ENCODE measurements at places on chromosomes 13 and 19.

DNA sequence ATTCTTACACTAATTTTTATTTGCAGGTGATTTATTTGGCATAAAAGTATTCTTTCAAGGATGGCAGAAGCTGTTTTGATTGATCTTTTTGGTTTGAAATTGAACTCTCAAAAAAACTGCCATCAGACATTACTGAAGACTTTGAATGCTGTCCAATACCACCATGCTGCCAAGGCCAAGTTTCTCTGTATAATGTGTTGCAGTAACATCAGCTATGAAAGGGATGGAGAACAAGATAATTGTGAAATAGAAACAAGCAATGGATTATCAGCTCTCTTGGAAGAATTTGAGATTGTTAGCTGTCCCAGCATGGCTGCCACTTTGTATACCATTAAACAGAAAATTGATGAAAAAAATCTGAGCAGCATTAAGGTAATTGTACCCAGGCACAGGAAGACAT lies 1.2 kb downstream of the LACC1 start:
- no peak for DNase-seq

DNA sequence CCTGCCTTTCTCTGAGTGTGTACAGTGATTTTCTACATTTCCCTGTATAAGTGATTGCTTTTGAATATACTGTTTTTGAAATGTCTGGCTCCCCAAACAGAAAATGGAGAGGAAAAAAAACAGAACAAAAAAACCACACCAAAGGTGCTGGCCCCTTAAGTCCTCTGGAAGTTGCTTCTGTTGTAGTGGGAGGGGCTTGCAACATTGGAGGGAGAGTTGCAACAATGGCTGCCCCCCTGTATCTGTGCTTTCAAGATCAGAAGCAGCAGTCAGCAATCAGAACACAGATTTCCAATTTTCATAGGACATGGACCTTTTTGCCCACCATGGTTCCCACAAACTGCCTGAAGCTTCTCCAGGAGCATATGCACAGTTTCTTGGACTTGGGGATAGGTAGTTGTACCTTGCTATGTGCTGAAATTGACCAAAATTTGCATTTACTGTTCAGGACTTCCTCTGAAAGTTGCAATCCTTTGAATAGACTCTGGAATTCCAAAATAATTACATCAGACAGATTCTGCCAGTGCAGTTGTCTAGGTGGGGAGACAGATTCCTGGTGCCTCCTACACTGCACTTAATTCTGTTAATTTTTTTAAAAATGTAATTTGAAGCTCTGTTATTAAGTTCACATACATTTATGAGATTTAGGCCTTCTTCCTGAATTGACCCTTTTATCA lies 13.8 kb downstream of the BIVM start:
- no peak for DNase-seq

DNA sequence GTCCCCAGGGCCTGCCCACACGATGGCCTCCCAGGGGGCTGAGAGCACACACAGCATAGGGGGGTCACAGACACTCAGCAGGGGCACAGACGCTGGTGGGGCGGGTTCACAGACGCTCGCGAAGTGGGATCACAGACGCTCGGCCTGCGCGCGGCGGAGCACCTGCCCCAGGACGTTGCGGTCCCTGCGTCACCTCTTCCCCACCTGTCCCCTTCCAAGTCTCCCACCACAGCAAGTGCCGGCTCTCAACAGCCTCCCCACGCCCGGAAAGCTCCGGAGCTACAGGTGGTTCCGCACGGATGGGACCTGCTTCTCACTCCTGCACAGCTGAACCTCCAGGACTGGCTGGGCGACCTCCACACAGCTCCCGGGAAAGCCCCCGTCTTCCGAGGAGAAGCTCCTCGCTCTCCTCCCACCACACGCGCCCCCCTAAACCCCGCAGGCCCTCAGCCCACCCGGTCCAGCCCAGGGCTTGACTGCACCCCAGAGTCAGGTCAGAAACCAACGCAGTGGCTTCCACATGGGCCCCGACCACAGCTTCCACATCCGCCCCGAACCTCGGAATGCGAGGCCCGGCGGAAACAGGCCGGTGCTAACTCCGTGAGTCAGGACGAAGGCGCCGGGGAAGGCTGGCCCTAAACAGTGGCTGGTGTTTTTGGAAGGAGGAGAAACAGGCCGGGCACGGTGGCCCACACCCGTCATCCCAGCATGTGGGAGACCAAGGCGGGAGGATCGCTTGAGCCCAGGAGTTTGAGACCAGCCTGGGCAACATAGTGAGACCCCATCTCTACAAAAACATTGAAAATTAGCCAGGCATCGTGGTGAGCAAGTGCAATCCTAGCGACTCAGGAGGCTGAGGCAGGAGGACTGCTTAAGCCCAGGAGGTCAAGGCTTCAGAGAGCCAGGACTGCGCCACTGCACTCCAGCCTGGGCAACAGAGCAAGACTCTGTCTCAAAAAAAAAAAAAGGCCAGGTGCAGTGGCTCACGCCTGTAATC lies 16.5 kb downstream of the BTBD2 start:
- DNase-seq: peak; percentile 35

- no peak for DNase-seq
These were observed 26.2 kb upstream of the ATP8A2 start for GRCh38 chr13:25345576-25345975.

DNA sequence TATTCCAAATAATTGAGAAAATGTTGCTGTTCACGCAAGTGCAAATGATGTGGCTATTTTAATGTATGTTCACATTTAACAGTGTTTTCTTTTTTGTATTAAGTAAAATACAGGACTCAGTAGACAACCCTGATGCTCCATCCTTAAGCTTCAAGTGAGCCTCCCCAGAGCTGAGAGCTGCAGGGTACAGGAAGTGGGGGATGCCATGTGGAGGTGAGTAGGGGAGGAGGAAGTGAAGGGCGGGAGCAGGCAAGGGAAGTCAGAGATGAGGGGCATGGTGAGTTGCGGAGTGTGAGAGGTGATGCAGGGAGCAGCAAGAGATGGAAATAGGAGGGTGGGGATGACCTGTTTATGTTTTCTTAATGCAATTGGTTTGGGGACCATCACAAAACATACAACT lies 711.0 kb downstream of the UQCRFS1 start:
- no peak for DNase-seq

- no peak for DNase-seq
These were observed 14.9 kb downstream of the PLEKHA4 start for GRCh38 chr19:48853483-48853882.

DNA sequence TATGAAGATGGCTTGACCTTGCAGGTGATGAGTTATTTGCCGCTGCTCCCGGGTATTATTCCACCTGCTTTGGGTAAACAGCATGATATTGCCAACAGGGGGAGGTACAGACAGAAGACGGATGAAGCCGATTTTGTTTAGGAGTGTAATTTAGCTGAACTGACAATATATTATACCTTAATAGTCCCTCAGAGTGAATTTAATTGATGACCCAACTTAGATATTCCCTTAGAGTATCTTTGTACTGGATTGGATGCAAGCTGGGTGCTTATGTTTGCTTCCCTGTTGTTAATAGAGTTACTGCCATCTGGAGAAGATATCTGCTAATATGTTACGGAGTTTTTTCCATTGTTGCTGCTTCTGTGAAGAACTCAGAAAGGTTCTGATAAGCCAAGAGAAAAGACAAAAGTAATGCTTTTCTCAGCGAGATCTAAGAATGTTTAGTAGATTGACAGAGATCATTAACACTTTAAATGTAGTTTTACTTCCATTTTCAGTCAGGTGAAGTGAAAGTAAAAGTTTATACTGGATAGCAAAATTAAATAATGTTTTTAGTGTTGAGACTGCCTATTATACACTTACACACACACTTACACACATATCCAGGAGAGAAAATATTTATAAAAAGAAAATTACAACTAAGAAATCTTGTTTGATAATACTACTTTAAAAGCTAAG lies 2220.8 kb upstream of the PCDH20 start:
- DNase-seq: no peak

GRCh38 chr13:99436686-99437416 lies 64.4 kb upstream of the TM9SF2 start:
- peak; percentile 98 for DNase-seq

- DNase-seq: peak; percentile 80
These were observed 598 bp upstream of the LPAR2 start for GRCh38 chr19:19628501-19629134.

GRCh38 chr13:99726282-99726894 lies 225.1 kb downstream of the TM9SF2 start:
- no peak for DNase-seq

DNA sequence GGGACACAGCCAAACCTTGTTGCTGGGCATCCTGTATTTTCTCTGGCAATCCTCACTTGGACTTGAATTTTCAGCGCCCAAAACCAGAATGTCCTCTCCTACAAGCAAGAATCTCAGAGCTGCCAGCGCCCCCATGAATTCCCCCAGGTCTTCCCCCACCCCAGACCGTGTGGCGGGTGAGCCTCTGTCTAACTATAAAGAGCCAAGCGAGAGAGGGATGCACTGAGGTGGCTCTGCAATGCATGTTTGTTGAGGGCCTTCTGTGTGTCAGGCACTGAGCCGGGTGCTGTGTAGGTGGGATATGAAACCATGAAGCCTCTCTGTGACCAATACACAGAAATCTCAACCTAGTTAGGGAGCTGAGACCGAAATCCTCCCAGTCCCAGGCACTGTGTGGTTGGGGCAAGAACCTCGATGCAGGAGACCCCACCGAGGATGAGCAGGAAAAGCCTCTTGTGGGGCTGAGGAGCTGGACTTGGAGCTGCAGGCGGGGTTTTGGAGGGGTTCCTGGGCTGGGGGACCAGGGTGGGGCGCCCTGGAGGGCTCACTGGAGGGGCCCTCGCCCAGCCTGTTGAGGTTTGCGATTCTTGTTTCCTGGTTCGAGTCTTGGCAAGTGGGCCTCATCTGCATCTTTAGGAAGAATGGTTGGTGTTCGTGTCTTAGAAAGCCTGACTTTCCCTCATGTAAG lies 12.4 kb upstream of the PROZ start:
- DNase-seq: no peak

GRCh38 chr19:17553256-17553655 lies 2.2 kb upstream of the COLGALT1 start:
- DNase-seq: peak; percentile 77

- DNase-seq: no peak
These were observed 24.2 kb downstream of the CERS4 start for GRCh38 chr19:8233370-8233769.

DNA sequence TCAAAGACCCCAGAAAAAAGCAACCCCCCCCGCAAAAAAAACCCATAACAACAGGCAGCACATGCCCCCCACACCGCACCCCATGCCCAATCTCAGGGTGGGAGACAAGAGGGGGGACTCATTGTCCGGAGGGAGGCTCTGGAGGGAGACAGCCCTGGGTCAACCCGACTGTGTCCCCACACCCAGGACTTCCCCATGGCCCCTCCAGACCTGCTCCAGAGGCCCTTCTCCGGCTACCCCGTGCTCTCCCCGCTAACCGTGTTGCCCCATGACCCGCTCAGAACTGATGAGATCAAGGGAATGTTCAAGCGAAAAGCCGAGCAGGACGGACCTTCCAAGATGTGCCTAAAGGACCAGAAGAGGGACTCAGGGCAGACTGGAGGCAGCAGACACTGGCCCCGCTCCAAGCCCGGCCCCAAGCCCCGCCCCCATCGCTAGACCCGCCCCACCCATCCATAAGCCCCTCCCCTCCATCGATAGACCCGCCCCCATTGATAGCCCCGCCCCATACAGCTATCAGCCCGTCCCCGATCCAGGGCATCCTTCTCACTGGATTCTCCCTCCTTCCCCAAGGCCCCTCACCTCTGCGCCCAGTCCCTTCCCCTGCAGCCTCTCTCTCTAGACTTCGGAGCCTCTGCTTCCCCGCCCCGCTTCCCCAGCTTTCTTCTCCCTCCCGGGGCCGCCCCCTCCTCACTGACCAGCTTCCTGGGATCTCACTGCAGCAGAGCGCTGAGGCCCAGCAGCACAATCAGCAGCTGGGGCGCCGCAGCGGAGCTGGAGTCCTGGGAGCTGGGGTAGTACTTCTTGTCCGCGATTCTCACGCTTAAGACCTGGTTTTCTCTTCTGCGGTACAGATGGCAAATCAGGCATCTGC lies 2.2 kb downstream of the BST2 start:
- peak; percentile 80 for DNase-seq

- peak; percentile 59 for DNase-seq
These were observed 25.2 kb upstream of the HIF3A start for GRCh38 chr19:46271481-46272197.

DNA sequence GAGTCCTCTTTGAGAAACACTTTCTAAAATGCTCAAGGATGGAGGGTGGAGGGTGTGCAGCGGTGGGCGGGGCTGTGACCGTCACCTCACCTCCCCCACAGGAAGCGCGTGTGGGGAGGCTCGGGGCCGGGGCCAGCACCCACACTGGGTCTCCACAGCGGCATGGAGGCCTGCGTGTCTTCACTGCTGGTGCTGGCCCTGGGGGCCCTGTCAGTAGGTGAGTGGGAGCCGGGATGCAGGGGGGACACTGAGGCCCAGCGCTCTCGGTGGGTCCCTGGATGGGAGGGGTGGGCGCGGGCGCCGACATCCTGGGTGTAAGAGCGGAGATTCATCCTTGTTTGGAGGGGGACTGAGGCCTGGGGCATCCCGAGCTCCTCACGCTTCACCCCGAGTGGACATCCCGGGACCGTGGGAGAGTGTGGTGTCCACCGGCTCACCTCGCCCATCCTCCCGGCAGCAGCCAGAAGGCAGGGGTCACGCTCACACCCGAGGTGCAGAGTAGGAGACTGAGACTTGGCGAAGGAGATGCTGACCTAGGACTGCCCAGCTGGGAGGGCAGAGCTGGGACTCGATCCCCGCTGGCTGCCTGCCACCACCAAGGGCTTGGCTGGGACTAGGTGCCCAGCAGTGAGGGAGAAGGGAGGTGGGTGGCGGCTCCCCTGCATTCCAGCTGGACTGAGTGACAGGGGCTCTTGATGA lies at the start of gene GZMM:
TSS of gene GZMM (plus strand) at position 144 of the 699 bp plus-strand sequence. CDS start at position 163, 19 bp downstream.
- no peak for DNase-seq

DNA sequence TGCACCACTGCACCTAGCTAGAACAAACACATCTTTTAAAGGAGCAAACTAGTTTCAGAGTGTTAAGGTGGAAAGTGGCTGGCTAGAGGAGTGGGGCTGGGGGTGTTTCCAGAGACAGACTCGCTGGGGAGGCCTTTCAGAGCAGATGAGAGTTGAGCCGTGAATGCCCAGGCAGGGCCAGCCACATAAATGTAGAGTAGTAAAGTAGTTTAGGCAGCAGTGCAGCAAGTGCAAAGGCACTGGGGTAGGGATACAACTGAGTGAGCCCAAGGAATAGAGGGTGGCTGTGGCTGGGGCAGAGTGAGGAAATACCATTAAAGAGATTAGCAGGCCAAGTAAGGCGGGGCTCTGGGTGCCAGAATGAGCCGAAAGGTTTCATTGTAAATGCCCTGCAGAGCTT lies 72.0 kb downstream of the ALOX5AP start:
- DNase-seq: no peak

Data from suppressor macrophage treated with lipopolysaccharide for 1 hour (primary cell).